ENCODE measurements at places on chromosomes 5 and 9. TPM values are rescaled to one million over a fixed set of nuclear protein-coding genes. Genes with fewer than 3 reads are reported as not detected.

NOXA1 gene
- total RNA-seq: 6.5 TPM

MXD3 gene
- total RNA-seq: 10.1 TPM

MYOZ3 gene
- 1.7 TPM for total RNA-seq

SMIM15 gene
- total RNA-seq: 48.9 TPM

GRCh38 chr9:90012949-90013348, 408.1 kb downstream of the GADD45G start:
- no peaks in the 10 kb centered on the region for H3K4me1 ChIP-seq
- H3K4me3 ChIP-seq: no peak overlapping the region
- H3K36me3 ChIP-seq: no peaks in the 10 kb centered on the region

GRCh38 chr9:92728831-92729734, 35.5 kb downstream of the BICD2 start:
- peaks cover 11% of the 10 kb centered on the region for H3K4me1 ChIP-seq
- H3K27ac ChIP-seq: no peak overlapping the region
- no peaks in the 10 kb centered on the region for H3K27me3 ChIP-seq
- H3K36me3 ChIP-seq: peaks cover 13% of the 10 kb centered on the region

DNA sequence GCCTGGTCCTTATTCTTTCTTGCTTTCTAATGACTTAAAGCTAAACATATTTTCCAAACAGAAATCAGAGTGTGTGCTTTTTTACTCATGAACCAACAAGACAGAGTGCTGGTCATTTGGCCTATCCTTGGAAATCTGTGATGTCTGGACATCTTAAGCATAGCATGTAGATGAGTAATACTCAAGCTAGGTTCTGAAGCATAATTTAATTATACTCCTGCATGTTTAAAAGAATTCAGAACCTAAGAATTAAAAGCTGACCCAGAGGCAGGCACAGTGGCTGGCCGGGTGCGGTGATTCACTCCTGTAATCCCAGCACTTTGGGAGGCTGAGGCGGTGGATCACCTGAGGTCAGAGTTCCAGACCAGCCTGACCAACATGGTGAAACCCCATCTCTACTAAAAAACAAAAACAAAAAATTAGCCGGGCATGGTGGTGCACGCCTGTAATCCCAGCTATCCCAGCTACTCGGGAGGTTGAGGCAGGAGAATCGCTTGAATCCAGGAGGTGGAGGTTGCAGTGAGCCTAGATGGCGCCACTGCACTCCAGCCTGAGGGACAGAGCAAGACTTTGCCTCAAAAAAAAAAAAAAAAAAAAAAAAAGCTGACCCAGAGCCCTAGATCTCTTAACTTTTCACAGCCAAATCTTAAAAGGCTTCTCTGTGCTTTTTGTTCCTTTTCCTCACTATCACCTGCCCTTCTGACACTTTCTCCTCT, 16.2 kb upstream of the TJP2 start:
- H3K4me1 ChIP-seq: no peaks in the 10 kb centered on the region
- no peaks in the 10 kb centered on the region for H3K36me3 ChIP-seq
- H3K4me3 ChIP-seq: no peak overlapping the region
- no peak for DNase-seq
- H3K27ac ChIP-seq: no peak overlapping the region

DNA sequence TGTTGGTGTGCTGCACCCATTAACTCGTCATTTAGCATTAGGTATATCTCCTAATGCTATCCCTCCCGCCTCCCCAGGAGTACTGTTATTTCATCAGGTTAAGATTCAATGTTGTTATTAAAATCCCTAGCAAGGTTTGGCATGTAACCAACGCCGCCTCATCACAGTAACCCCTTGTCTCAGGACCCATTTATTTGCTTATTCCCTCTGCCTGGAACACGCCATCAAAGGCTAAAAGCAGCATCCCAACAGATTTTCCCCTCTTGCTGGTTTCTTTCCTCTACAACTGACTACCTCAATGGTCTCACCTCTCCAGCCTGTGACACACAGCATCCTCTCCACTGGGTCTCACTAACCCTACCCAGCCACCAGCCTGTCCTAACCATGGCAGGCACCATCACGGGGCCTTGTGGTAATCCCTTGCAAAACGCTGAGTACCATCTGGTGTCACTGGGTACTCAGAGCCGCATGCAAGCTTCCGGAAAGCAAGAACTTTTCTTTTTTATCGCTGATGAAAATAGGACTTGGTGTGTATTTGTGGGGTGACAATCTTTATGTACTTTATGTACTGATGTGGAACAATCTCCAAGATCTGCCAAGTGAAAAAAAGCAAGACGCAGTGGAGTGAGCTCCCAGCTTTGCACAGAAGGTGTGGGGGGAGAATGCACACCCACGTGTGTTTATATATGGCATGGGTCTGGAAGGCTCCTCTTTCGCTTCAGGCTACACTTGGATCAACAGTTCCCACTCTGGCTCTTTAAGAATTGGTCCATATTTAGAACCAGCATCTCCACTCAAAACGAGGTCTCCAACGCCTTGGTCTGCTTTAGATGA, 6.1 kb downstream of the RPS14 start:
- H3K27me3 ChIP-seq: no peaks in the 10 kb centered on the region
- no peak overlapping the region for H3K27ac ChIP-seq
- peaks cover 11% of the 10 kb centered on the region for H3K4me1 ChIP-seq
- no peak for DNase-seq
- H3K36me3 ChIP-seq: peaks cover 52% of the 10 kb centered on the region

DNA sequence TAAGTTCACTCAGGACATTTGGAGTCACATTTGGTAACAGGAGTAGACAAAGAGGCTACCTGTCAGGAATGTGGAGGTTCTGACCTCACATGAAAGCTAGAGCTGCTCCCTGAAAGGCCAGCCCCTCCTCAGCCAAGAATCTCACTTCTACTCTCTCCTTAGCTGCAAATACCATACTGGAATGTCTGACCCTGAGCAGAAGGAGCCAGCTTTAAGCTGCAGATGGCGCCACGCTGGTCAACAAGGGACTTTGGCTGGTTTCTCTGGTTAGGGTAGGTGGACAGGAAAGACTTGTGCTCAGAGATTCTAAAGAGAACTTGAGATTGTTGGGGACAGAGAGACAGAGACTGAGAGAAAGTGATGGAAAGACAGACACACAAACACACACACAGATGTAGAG, 21.9 kb downstream of the ASTN2 start:
- DNase-seq: no peak
- no peaks in the 10 kb centered on the region for H3K4me1 ChIP-seq
- no peaks in the 10 kb centered on the region for H3K27me3 ChIP-seq
- no peak overlapping the region for H3K27ac ChIP-seq
- H3K36me3 ChIP-seq: no peaks in the 10 kb centered on the region

- DNase-seq: no peak
- H3K4me3 ChIP-seq: no peak overlapping the region
- H3K27me3 ChIP-seq: no peaks in the 10 kb centered on the region
Observed at GRCh38 chr5:18216729-18217128, 582.5 kb downstream of the TAF11L14 start.

DNA sequence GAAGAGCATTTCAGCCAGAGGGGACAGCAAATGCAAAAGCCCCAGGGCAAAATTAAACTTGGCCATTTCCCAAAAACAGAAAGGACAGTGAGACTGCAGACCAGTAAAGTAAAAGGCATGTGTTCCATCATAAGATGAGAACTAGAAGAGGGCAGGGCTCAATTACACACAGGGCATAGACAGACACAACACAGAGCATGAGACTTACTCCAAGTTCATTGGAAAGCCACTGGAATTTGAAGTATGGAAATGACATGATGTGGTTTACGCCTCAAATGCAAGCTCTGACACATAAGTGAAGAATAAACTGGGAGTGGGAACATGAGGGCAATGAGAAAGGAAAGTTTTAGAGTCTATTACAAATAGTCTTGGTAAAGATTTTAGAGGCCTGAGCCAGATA, 446.6 kb upstream of the GRIA1 start:
- H3K4me1 ChIP-seq: no peaks in the 10 kb centered on the region
- DNase-seq: no peak
- H3K27ac ChIP-seq: no peak overlapping the region
- no peaks in the 10 kb centered on the region for H3K27me3 ChIP-seq
- H3K4me3 ChIP-seq: no peak overlapping the region

DNA sequence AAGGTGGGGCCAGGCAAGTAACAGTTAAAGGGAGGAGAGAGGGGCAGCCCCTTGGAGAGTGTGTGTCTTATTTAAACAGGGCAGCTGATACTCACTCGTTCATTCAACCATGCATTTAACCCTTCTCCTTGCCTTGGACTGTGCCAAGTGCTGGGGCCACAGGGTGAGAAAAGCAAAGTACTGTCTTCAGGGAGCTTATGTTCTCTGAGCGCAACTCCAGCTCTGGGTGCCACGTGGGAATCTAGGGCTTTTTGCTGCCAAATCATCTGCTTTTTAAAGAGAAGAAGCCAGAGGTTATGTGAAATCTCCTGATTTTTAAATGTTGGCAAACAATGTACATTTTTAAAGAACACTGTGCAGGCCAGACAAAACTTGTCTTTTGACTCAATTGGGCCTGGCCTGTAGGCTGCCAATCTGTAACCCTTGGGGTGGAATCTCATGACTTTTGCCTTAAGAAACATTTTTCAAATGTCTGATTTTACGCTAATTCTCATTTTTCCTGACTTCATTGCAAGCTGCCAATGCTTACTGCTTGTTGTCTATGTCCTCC, 157.8 kb downstream of the NTRK2 start:
- no peaks in the 10 kb centered on the region for H3K27me3 ChIP-seq
- no peaks in the 10 kb centered on the region for H3K4me1 ChIP-seq
- DNase-seq: no peak

DNA sequence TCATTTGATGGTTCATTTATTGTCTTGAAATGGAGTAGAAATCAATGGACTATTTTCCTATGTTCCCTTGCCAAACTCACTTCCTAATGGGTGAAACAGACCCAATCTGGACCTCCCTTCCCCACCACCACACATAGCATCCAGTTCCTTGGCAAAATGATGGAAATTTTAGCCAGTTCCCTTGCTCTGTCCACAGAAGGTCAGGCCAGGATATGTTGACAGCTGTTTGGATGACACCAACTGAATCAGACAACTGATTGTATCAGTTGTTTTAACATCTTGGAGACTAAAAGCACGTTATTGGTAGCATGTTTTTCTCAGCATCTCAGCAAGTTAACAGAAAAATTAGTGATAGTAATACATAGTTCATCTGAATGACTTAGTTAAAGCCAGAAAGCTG, 534.8 kb downstream of the PSAT1 start:
- no peak overlapping the region for H3K27ac ChIP-seq
- H3K4me3 ChIP-seq: no peak overlapping the region
- no peaks in the 10 kb centered on the region for H3K36me3 ChIP-seq
- DNase-seq: no peak
- no peaks in the 10 kb centered on the region for H3K27me3 ChIP-seq

DNA sequence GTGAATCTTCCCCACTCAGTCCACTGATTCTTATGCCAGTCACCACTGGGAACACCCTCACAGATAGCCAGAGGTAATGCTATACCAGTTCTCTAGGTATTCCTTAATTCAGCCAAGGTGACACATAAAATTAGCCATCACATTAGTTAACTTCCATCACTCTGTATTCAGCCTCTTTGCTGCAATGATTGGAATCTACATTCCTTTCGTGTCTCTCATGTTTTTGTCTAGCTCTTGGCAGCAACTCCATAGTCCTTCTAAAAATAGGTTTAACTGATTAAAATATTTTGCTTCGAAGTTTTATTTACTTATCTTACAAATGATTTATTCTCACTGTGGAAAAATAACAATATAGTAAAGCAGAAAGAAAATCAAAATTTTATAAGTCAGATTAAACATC, 19.6 kb upstream of the RNF20 start:
- no peak overlapping the region for H3K4me3 ChIP-seq
- DNase-seq: no peak
- H3K27me3 ChIP-seq: no peaks in the 10 kb centered on the region
- H3K27ac ChIP-seq: no peak overlapping the region

DNA sequence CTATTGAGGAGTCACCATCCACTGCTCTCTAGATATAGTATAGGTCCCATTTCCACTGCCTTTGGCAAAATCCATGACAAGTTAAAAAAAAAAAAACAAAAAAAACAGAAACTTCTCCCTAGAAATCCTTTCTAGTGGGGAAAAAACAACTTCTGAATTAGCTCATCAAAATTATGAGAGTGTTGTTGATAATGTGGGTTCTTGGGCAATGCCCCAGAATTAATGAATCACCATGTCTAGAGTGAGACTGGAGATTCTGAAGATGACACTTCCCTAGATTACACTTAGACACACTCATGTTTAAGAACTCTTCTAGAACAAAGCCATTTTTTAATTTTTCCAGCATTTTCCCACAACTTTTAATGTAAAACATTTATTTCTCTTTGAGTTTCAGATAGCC, 728.0 kb upstream of the C9orf72 start:
- no peak overlapping the region for H3K27ac ChIP-seq
- H3K4me1 ChIP-seq: no peaks in the 10 kb centered on the region
- no peaks in the 10 kb centered on the region for H3K36me3 ChIP-seq
- DNase-seq: no peak
- H3K27me3 ChIP-seq: no peaks in the 10 kb centered on the region

GRCh38 chr9:38007016-38007415, 62.0 kb downstream of the SHB start:
- H3K4me3 ChIP-seq: no peak overlapping the region
- peak overlapping the region; percentile 66 for H3K27ac ChIP-seq
- no peaks in the 10 kb centered on the region for H3K27me3 ChIP-seq
- peaks cover 52% of the 10 kb centered on the region for H3K4me1 ChIP-seq
- H3K36me3 ChIP-seq: no peaks in the 10 kb centered on the region
